AG09309 (cell line): ENCODE measurements at places on chromosomes 5 and 9.

- no peak for DNase-seq
These were observed 401.9 kb downstream of the TLE4 start for GRCh38 chr9:79973627-79974026.

GRCh38 chr5:170783498-170784247 is at the start of gene GABRP:
TSS of gene GABRP (plus strand) at chr5:170783725. CDS start at chr5:170788616, 4,891 bp downstream.
- no peak for DNase-seq

- DNase-seq: no peak
These were observed 133.5 kb upstream of the MRPS30 start for GRCh38 chr5:44675296-44675695.

- no peak for DNase-seq
These were observed 21.5 kb downstream of the XPA start for GRCh38 chr9:97675655-97676054.

DNA sequence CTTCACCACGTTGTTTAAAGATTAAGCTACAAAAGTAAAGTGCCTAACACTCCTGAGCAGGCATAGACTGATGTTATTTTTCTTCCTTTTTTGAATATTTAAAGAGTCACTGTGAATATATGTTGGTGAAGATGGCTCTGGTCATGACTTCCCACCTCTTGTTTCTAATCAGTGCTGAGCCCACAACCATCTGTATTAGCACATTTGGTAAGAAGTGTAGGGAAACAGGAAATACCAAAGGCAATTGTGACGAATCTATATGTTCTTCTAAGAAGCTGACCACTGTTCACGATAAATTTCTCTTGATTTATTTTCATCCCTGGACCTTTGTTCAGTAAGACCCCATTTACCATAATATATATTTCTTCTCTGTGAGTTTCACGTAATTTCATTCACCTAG is 108.3 kb upstream of the PCA3 start:
- no peak for DNase-seq

DNA sequence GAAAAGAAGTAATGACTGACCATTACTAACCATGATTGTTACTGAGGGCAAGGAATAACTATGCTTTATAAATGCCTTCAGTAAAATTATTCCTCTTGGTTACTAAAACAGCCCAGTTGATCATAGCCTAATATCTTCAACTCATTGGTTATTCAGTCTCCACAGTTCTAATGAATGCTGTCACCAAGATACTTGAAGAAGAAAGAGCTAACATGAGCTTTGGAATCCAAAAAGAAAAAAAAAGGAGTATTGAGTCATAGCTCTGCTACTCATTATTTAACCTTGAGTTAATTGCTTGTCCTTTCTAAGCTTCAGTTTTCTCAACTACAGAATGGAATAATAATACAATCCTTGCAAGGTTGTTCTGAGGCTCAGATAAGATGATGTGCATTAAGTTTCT is 187.7 kb downstream of the BRINP1 start:
- DNase-seq: no peak

DNA sequence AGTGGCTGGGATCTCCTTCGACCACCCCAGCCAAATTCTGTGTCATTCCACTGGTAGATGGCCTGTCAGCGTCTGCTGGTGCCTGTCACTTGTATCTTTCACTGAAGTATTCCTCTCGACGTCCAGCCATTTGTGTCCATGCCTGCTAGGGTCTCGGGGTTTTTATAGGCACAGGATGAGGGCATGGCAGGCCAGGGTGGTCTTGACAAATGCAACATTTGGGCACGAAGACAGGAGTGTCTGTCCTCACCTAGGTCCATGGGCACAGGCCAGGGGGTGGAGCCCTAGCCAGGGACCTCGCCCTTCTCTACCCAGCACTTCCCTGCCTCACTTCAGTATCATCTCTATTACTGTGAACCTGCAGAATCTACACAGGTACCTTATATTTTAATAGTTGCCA is 2223.9 kb upstream of the ACO1 start:
- no peak for DNase-seq

DNA sequence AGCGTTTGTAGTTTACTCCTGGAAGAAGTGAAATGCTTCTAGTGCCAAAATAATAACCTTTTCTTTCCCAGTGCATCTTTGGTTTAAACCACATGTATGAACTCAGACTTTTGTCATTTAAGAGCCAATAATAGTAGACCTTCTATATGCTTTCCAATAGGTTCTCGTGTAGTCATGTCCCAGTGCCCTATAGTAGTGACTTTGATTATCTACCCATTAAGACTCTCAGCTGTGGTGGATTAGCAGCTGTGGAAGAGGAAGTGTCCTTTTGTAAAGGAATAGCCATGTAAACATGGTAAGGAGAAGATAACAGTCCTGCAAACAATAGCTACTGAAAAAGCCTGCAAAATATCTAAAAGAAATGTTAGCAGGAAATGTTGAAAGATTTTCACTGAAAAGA is 765.3 kb downstream of the MTRR start:
- DNase-seq: no peak

GRCh38 chr9:76904661-76905457 is 1.1 kb downstream of the PRUNE2 start:
- no peak for DNase-seq

DNA sequence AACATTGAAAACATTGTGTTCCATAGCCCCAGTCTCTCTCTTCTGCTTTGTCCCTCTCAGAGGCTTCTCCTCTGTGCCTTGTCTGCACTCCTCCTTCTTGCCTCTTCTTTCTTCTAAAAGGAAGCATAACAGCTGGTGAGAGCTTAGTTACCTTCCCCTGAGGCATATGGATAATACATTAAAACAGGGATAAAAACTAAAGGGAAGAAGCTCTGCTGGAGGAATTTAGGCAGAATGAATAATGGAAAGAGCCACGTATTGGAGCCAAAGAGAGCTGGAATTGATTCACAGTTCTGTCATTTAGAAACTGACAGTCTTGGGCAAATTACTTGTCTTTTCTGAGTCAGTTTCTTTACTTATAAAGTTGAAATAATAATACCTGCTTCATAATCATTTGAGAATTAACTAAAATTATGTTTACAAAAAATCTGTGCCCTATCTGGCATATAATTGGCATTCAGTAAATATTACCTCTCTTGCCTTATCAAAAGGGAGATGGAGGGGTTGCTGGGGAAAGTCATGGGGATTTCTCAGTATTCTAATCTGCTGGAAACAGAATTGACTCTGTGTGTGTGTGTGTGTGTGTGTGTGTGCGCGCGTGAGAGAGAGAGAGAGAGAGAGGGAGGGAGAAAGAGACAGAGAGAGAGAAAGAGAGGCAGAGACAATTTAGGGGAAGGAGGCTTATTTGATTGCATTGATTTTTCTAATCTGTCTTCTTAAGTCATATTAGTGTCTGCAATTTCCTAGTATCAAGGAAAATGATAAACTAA is 20.2 kb downstream of the ZNF474 start:
- no peak for DNase-seq
